ENCODE measurements at places on chromosomes 13 and 19.

GRCh38 chr13:80055847-80056246, 285.1 kb downstream of the SPRY2 start:
- DNase-seq = no peak

DNA sequence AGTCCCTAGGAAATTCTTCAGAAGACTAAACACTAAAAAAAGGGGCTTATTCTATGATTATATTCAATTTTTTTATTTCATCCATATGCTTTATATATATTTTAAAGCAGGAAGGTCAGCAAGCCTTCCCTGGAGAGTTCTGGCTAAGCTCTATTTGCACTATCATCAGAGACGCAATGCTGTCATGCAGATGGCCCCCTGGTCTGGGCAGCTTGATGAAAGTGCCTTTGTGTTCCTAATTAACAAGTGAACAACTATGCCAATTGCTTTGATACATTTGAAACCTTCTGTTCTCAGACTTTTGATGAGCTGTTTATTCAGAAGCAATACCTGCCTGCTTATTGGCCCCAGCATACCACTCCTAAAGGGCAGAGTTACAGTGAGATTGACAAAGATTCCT, 1344.6 kb downstream of the OLFM4 start:
- no peak for DNase-seq

DNA sequence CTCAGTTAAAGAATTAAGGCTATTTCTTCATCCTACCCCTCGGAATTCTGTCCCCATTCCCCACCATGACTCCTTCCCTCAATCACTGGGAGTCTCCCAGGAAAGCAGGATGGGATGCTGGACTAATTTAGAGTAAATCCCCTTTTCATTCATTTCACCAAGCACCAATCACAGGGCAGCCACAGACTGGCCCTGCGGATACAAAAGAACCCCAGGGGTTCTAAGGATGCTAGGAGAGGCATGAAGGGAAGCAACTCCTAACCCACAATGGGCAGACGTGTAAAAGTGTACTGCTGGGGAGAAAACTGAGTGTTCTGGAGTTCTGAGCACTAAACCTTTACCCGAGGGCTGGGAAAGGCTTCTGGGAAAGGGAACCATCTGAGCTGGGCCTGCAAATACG, 3.0 kb downstream of the PEPD start:
- DNase-seq = no peak

- DNase-seq = peak; percentile 65
Measured at GRCh38 chr13:46595885-46596275, 42.9 kb downstream of the LRCH1 start.

DNA sequence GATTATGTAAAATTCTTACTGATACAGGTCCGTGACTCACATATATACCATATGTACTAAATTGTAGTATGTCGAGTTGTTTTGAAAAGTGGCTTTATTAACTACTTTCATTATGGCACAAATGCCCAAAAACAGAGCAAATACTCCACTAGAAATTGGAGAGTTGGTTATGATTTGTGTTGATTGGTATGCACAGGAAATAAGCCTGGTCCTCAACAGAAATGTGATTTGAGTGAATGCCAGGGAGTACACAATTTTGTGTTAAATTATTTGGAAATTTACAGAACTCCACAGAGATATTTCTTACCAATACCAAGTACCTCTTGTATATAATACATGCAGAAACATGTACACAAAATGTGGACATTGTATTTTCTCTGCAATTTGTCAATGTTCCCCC, 676.7 kb downstream of the PCDH9 start:
- no peak for DNase-seq

- DNase-seq = no peak
Measured at GRCh38 chr13:49046002-49046401, 70.3 kb downstream of the FNDC3A start.

GRCh38 chr13:46627462-46627861, 74.5 kb downstream of the LRCH1 start:
- DNase-seq = no peak

DNA sequence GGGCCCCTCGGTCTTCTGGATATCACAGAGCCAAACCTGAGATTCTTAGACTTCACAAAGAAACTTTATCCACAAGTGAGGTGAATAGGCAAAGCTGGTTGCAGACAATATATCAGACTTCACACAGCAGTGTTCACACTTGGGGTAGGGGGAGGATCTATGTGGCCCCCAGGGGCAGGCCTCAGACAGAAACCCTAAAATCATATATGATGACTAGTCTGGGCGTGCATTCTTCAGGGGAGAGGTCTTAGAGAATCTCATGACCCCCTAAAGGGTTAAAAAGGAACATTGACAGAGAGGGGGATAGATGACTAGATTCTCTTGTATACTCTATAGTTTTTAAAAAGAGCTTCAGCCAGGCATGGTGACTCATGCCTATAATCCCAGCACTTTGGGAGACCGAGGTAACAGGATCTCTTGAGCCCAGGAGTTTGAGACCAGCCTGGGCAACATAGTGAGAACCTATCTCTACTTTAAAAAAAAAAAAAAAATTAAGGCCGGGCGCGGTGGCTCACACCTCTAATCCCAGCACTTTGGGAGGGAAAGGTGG, 2.8 kb downstream of the TYROBP start:
- no peak for DNase-seq

DNA sequence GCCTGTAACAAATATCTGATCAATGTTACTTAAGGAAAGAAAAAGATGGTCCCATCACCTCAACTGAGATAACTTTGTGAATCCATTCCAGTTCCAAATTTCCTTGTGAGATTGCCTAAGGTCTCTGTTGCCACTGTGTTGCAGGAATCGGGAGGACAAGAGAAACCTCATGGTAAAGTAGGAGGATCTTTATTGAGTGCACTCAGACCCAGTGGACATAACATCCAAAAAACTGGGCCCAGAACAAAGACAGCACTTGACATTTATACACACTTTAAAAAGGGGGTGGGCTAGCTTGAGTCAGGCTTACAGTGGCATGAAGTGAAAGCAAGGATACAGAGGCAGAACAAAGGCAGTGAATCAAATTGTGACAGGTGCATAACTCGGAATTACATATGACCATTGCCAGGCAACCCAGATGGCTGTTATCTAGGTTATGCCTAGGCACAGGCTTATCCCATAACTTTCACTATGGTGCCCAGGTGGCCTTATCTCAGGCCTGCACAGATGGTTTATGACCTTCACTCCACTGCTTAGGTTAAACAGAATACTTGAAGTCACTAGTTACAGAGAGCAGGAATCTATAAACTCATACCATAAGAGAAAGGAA, 459.4 kb upstream of the PCDH20 start:
- no peak for DNase-seq

DNA sequence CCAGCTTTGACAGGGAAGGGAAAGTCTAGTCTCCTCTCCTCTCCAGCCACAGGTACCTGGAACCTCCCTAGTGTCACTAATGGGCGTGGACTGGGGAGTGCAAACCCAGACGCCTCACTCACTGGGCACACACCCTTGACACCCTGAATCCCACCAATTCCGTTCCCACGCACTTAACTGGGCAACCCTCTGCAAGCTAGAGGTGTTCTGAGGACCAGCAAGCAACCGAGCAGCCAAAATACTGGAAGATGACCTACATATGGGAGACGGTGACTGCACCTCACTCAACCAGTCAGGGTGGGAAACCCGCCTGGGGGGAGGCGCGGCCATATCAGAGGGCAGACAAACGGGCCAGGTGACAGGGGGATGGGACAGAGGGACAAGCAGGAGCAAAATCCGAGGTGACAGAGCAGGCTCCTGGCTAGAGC, 991 bp downstream of the ABHD17A start:
- DNase-seq = no peak

GRCh38 chr13:101523154-101524131, 71.0 kb downstream of the ITGBL1 start:
- DNase-seq = no peak

DNA sequence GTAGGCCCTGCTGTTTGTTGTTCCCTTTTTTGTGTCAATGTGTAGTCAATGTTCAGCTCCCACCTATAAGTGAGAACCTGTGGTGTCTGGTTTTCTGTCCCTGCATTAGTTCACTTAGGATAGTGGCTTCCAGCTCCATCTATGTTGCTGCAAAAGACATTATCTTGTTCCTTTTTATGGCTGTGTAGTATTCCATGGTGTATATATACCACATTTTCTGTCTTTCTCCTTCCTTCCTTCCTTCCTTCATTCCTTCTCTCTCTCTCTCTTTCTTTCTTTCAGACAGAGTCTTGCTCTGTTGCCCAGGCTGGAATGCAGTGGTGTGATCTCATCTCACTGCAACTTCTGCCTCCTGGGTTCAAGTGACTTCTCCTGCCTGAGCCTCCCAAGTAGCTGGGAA, 21.0 kb downstream of the CYP2A6 start:
- DNase-seq = no peak

DNA sequence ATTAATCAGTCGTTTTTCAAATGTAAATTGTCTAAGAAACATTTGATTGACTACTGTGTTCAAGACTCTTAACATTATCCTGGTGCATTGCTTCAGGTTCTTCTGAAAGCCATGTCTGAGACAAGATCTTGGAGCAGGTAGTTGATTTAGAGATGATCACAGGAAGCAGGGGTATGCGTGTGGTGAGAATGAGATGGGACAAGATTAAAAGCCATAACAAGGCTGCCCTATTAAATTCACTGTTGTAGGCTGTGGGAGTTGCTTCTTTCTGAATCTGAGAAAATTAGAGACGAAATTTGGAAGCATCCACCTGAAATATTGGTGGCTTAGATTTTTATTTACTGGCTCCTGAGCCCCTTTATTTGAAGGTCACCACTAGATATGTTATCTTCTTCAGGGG, 687.4 kb upstream of the SLITRK6 start:
- DNase-seq = no peak

DNA sequence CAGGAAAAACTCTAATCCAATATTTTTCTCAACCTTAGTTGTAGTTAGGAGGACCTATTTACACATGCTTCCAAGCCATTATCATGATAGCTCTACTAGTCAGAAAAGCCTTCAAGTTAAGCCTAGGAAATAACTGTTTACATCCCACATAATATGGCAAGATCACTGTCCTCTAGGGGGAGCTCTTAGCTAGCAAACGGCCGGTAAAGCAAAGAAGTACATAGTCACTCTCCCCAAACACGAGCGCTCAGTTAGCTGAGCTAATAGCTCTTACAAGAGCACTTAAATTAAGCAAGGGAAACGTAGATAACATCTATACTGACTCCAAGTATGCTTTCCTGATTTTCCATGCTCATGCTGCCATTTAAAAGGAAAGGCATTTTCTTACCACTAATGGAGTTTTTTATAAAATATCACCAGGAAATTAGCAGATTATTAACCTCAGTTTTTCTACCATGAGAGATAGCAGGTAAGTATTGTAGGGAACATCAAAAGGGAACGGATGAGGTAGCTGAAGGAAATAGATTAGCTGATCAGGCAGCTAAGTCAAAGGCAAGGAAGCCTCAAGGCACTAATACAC, 100.6 kb upstream of the PABPC3 start:
- DNase-seq = peak; percentile 84

GRCh38 chr13:52848455-52849195, at the start of gene PCDH8:
TSS of gene PCDH8 (minus strand) at chr13:52848640. CDS start at chr13:52848436, 204 bp downstream.
- DNase-seq = no peak

DNA sequence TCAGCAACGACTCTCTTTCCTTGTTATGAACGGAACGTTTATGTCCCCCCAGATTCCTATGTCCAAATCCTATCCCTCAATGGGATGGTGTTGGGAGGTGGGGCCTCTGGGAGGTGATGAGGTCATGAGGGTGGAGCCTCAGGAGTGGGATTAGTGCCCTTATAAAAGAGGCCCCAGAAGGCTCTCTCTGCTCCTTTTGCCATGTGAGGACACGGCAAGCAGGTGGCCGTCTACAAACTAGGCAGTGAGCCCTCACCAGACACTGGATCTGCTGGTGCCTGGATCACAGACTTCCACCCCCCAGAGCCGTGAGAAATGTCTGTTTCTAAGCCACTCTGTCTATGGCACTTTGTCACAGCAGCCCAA, 53.2 kb downstream of the EPS15L1 start:
- DNase-seq = no peak

- DNase-seq = no peak
Measured at GRCh38 chr19:9839415-9839814, 4.3 kb downstream of the PIN1 start.

DNA sequence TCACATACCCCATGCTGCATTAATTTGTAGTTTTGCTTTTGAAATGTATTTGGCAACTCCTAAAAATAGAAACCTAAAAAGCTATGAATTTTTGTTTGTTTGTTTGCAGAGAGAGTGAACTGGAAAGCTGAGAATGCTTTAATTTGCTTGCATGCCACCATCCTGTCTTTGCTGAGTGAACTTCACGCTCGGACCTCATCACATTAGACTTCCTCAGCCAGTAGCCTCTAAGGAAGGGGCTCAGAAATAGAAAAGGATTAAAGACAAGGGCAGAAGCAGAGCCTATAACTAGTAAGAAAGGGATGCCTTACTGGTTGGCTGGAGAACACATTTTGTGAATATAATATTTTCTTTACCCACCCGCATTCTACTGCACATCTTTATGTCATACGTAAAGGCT, 275.1 kb downstream of the DCLK1 start:
- DNase-seq = no peak

GRCh38 chr19:27734496-27735220, 1478.3 kb downstream of the UQCRFS1 start:
- no peak for DNase-seq

- DNase-seq = no peak
Measured at GRCh38 chr19:46901701-46902401, 41.1 kb downstream of the ARHGAP35 start.

GRCh38 chr13:23996456-23996855, 99.2 kb upstream of the C1QTNF9B start:
- DNase-seq = no peak

GRCh38 chr19:12946092-12946721, 545 bp downstream of the RAD23A start:
- DNase-seq = peak; percentile 77

- DNase-seq = no peak
Measured at GRCh38 chr13:93982179-93982918, 497.1 kb downstream of the DCT start.

DNA sequence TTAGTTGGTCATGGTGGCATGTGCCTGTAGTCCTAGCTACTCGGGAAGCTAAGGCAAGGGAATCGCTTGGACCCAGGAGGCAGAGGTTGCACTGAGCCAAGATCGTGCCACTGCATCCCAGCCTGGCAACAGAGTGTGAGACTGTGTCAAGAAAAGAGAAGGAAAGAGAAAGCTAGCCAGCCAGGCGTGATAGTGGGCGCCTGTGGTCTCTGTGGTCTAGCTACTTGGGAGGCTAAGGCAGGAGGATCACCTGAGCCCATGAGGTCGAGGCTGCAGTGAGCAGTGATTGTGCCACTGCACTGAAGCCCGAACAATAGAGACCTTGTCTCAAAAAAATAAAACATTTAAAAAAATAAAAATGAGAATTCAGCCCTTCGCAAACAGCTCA, 33.3 kb downstream of the TIMM13 start:
- DNase-seq = no peak

DNA sequence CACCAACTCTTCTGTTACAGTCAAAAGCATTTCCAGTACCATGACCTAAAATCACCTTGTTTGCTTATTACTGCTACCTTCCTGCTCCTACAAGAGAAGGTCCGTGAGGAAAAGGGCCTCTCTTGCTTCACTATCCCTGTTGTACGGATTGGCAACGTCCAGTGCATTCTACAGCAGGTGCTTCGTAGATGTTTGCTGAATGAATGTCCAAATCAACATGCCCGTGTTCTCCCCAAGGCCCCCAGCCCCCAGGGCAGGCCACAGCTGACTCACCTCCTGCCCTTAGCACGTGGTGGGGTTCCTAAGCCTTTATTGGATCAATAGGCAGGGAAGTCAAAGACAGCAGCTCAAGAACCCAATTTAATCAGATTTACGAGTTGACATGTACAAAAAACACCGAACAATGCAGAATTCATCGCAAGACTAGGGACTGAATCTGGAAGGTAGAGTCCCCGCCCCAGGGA, 5.5 kb upstream of the NAPA start:
- no peak for DNase-seq

- DNase-seq = no peak
Measured at GRCh38 chr19:11236324-11237301, 2.8 kb upstream of the ANGPTL8 start.
